NCI-H1048 (cell line): ENCODE measurements at places on chromosomes 3 and 15.

DNA sequence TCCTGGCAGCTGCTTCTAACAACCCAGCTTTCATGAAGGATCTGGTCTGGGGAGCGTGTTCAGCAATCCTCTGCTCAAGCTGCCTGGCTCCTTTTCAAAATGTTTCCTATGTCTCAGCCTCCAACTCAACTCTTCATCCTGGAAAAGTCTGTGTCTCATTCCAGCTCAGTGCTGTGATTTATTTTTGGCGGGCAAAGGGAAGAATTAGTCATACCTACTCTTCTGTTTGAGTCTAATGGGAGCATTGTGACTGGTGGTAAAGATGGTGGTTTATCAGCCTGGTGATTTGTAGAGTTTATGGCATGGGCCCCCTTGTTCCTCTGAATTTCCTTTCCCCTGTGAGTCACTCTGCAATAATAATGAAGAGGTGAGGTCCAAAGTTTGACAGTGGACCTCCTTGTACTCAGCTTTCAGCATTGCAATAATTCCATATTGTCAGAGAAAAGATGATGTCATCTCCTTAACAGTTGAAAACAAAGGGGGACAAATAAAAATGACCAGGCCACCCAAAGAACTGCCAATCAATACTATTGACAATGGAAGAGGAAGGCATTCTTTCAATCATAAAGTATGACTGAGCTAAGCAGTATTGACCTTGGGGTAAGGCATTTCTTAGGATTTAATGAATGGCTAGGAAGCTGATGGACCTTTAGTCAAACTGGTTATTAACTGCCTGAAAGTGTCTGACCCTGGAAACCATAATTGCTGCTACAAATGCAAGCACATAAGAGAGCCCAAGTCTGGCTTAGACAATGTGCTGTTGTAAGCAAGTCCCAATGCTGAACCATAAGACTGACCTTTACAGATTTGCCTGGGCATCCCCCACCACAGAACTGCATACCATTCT is 204.7 kb upstream of the MCTP2 start:
- DNase-seq: no peak

DNA sequence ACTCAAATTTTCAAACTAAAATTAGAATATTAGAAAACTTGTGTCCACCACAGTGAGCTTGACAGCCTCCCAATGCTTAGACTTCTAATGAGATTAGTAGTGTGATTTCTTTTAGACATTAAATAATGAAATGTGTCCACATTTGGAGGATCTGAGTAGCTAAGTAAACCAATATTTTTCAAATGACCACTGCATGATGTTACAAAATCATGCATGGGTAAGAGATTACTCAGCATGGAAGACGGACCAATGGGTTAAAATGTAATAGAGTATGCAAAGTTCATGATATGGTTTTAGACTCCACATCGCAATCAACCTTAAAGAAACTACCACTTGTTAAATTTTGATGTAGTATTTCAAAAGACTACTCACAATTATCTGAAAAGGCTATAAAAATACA is 130.6 kb downstream of the IMPG2 start:
- no peak for DNase-seq

GRCh38 chr3:155435821-155436220 is 142.3 kb upstream of the STRIT1 start:
- no peak for DNase-seq

- DNase-seq: no peak
Measured at GRCh38 chr3:17771177-17772017, 29.0 kb upstream of the TBC1D5 start.

GRCh38 chr3:186152361-186152798 is 43.5 kb upstream of the ETV5 start:
- no peak for DNase-seq

GRCh38 chr15:56098195-56098863 is 104.9 kb upstream of the NEDD4 start:
- DNase-seq: no peak

- DNase-seq: no peak
Measured at GRCh38 chr3:172415323-172415722, 32.9 kb downstream of the GHSR start.

- no peak for DNase-seq
Measured at GRCh38 chr3:106823701-106824100, 553.5 kb upstream of the CCDC54 start.

GRCh38 chr3:141959589-141960554 is 83.4 kb downstream of the ATP1B3 start:
- DNase-seq: no peak

DNA sequence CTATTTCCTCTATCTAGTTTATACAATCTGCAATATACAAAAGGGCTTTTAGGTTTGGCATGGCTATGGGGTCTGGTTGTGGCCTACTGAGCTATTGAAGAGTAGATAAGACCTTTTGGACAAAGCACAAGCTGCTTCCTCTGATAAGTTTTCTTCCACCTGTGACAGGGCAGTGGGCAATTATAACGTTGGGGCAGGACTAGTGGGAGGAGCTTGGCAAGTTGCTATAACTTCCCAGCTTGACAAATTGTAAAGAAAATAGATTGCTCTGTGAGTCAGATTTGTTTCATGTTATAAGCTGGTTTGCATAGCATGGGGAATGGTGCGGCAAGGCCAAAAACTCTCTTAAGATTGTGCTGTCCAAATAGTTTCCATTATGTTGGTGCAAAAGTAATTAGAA is 64.9 kb downstream of the SLC7A14 start:
- no peak for DNase-seq

DNA sequence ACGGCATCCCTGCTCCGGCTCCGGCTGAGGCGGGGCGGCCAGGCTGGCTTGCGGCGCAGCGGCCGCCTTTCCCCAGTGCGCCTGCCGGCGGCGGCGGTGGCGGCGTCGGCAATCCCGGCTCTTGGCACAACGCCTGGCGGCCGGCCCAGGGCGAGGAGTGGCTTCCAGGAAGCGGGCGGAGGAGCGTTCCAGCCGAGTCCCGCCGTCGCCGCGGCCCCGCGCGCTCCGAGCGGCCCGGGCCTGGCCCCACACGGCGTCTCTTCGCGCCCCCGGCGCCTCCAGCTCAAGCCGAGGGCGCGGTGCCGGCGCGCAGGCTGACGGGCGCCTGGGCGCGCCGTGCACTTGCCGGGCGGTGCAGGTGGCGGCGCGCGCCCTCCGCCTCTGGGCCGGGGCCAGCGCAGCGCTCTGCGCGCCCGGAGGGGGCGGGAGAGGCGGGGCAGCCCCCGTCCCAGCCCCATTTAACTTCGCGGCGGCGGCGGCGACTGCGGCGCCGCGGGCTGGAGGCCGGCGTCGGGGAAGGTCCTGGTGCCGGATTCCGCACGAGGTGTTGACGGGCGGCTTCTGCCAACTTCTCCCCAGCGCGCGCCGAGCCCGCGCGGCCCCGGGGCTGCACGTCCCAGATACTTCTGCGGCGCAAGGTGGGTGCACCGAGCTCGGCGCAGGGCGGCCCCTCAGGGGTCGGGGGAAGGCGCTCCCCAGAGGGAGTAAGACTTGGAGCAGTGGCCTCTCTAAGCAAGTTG is at the start of gene ADAMTSL3:
Gene ADAMTSL3 (plus strand): TSS at position 485 of the 740 bp plus-strand sequence. CDS start 1,639 bp downstream, outside the sequence.
- DNase-seq: no peak

GRCh38 chr3:155313916-155314315 is 20.4 kb upstream of the STRIT1 start:
- no peak for DNase-seq

GRCh38 chr3:6791161-6791560 is 69.8 kb upstream of the GRM7 start:
- no peak for DNase-seq

- no peak for DNase-seq
Measured at GRCh38 chr15:27561816-27562215, 537.3 kb downstream of the OCA2 start.

DNA sequence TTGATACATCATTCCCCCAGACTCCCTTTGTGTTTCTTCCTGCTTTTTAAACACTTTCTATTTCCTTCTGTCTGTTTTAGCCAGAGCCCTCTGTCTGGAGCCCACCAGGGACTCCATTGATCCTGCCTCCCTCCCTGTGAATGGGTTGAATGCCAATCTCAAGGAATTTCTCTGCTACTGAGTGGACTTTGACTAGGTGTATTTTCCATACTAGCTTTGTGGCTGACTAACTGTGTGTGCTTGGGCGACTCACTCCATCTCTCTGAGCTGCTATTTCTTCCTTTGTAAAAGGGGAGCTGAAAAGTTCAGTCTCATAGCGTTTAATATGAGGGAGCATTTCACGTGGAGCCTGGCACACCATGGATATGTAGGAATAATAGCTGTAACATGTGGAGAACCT is 98.8 kb downstream of the EEFSEC start:
- no peak for DNase-seq

DNA sequence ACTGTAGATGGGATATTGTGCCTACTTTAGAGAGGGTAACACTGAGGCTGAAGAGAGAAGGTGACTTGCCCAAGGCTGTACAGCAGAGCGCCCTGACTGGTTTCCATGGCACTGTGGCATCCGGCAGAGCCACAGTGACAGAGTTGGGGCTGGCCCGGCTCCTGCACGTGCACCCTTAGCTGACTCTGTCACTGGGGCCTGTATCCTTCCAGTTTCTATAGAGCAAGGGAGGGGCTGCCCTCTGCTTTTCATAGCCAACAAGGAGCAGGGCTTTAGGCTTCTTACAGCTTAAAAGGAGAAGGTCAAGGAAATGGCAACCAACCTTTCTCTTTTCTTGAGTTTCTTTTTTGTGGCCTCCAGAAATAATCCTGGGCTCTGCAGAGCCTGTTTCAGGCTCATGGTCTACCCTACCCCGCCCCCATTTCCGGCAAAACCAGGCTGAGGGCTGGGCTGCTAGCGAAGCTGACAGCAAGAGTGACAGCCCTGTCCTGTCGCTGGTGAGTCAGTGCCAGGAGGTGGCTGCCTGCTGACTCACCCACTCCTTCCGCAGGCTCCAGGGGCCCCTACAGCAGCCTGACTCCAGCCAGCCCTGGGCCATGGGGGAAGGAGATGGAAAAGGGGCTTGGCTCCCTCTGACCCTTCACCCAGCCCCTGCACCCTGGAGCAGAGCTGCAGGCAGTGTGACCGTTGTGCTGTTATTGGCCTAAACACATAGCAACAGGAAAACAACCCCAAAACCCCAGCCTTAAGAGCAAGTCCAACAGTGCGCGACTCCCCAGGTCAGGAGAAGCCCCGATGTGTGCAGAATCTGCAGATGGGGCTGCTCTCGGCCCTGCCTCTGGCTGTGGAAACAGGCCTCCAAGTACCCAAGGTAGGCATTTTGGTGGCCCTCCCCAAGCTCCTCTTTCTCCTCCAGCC is 29.8 kb downstream of the SLC6A6 start:
- no peak for DNase-seq

DNA sequence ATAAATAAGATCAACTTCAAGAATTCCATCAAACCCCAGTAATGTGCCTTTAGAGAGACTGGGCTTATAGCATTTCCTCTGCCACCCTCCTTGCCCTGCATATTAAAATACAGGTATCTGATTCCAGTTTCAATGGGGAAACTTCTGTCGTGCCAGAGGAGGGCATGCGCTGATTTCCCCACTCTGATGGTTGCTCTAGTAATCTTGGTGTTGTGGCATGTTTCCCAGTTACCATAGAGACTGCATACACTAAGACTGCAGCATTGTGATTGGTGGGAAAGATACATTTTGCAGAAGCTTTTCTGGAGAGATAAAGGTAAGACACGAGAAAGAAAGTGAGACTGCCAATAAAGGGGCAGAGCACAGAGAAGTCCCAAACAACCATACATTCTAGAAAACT is 225.6 kb downstream of the TIGIT start:
- DNase-seq: peak; percentile 26

GRCh38 chr3:108181172-108181571 is 41.1 kb downstream of the IFT57 start:
- no peak for DNase-seq

DNA sequence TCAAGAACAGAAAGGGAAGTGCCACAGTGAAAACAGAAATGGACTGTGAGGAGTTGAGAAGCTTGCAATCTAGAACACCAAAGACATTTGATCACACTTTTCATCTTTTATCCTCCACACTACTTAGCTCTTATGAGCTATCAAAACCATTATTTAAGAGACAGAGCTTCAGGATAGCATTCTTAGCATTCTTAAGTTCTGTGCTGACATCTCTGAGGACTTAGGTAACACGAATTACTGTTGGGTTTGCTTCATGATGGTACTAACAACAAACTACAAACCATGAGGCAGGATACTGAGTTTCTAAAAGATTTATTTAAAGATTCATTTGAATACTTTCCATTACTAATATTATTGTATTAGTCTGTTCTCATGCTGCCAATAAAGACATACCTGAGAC is 1038.6 kb downstream of the TUSC7 start:
- DNase-seq: no peak

GRCh38 chr3:183591881-183592521 is 36.5 kb upstream of the KLHL6 start:
- DNase-seq: no peak

DNA sequence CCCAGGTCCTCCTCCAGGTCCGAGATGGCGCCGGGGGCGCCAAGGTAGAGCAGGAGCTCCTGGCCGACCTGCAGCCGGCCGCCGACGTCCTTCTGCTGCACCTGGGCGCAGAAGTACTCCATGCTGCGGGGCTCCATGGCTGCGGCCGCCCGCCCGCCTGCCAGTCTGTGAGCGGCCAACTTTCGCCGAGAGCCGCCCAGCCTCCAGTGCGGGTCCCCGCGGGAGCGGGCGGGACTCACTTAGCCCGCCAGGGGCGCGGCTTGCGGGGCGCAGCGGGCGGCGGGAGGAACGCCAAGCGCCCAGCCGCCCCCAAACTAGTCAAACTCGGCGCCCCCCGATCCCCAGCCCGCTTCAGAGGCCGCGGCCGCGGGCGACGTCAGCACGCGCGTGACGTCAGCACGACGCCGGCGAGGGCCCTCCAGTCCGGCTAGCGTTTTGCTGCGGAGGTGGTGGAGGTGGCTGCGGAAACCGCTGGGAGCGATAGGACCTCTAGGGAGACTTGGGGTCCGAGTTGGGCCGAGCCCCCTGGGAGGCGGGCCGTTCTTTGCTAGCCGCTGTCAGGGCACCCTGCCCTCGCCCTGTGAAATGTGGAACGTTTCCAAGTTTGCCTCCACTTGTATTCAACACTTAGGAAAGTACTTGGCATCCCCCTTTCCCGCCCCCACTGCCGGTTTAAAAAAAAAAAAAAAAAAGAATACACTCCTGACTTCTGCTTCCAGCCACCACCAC is at the start of gene CLASP2:
Gene CLASP2 (minus strand): TSS at position 389 of the 729 bp plus-strand sequence. CDS start 252 bp downstream, at position 137.
- DNase-seq: peak; percentile 70

- no peak for DNase-seq
Measured at GRCh38 chr15:70133296-70133695, 35.6 kb upstream of the TLE3 start.

DNA sequence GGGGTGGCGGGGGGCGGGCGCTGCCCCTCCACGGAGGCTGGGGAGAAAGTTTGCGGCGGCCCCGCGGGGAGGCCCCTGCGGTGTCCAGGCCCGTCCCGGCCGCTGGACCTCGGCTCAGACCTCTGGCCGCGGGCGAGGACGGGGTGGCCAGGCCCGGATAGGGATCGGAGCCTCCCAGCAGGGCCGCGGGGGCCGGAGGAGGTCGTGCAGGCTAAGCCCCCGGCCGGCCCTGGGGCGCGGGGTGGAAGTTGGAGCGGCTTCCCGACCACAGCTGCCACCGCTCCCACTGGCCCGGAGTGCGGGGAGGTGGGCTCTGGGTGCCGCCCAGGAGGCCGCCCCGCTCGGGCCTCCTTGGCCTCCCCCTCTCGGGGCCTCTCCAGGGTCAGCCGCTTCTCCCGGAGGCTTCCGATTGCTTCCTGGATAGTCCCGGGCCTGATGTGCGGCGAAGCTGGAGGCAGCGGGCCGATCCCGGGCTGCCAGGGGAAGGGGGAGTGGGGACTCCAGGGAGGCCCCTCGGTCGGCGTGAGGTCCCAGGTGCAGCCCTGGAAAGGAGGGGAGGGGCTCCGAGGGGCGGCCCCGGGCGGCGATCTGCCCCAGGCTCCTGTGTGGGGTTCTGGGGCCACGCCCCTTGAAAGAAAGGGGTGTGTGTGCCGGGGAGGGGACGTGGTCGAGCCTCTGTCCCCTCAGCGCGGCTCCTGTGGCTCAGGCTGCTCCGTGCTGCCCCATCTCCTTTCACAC is 907 bp downstream of the PLXNA1 start:
- DNase-seq: no peak
